ENCODE measurements at places on chromosomes 12 and 14. TPM values are rescaled to one million over a fixed set of nuclear protein-coding genes. Genes with fewer than 3 reads are reported as not detected.

DNA sequence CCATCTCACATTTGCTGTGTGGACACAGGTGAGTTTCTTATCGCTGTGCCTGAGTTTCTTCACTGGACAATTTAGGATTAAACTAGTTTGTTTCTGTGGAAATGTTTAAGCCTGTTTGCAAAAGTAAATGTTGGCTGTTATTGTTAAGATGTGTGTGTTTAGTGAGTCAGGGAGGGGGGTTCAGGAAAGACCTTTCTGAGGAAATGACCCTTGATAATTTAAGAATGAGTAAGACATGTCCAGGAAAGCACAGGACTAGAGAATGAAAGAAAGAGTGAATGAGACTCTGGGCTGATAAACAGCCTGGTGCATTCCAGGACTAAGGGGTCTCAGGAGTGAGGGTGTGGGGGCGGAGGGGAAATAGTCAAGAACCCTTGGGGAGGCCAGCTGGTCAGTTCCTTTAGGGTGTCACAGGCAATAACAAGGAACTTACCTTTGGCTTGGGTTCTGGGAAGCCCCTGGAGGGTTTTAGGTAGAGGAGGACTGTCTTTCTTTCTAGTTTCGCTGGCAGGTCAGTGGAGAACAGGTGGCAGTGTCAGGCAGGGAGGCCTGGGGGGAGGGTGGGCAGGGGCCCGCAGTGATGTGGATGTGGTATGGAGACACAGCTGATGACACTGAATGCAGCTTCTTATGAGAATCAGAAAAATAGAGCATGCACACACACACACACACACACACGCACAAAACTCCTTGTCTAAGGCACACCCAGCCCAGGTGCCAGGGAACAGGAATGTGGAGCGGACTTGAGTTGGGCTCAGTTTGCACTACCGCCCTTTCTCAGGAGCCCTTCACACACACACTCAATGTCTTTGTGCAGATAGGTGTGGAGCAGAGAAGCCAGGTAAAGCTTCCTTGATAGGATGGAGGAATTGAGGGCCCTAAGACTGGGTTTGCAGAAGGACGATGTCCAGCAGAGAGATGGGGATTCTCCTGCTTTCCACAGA is 1005.5 kb downstream of the VRK1 start:
- DNase-seq = no peak

GRCh38 chr14:101173698-101174521 is 270.4 kb upstream of the RTL1 start:
- no peak for DNase-seq

GRCh38 chr14:96863327-96863985 is 66.3 kb downstream of the VRK1 start:
- DNase-seq = no peak

Gene POTEG
- not detected for polyA plus RNA-seq

Gene CCDC177
- not detected for polyA plus RNA-seq

Measured in psoas muscle (tissue), 8 donors.